ENCODE measurements at places on chromosomes 4 and X.
A peak's percentile ranks its signal among the peaks of the same experiment; 100 is the strongest.

GRCh38 chr4:99945718-99946355 lies 581 bp downstream of the DNAJB14 start:
- DNase-seq = no peak

DNA sequence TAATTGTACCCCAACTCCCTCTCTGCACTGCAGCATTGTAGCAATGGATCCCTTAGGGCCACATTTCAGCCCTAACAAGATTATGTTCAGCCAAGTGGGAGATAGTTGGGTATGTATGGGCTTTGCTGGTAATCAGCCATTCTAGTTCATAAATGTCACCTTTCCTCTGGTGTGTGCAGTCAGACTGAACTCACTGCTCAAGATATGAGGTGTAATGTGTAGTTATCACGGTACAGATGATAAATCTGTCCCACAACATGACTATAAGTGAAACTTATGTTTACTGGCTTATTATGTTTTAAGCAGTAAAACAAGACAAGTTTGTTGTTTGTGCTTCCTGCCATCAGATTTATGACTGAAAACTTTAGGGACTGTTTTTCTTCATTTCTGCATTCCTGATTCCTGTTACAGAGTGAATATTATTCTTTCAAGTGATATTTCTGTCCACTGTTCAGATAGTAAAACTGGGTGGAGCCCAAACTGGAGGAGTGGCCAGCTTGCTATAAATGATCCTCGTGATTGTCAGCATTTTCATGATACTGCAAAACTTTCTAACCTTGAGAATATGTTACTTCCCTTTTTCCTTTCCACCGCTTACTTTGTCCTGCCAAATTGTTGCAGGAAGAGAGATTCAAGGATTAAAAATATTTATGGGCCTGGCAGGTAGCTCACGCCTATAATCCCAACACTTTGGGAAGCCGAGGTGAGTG lies 44.9 kb downstream of the ANAPC4 start:
- DNase-seq = no peak

- peak; percentile 38 for DNase-seq
These were observed 36.9 kb upstream of the ATOH1 start for GRCh38 chr4:93791570-93792195.

DNA sequence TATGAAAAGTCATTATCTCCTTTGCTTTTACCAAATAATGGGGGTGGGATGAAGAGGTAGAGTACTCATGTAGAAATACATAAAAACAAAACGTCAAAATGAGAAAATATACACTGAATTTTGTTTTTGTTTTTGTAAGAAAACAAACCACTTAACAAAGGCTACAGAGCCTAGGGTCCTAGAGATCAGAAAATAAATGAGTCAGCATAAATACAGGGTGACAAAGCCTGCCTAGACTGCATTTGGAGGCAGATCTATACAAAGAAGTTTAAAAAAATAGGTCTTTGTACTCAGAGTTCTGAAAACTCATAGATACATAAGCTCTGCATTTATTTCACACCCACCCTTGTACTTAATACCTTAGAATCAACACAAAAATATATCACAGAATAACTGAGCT lies 52.4 kb downstream of the MTMR8 start:
- DNase-seq = no peak

GRCh38 chr4:47287735-47288134 lies 175.8 kb downstream of the COMMD8 start:
- peak; percentile 27 for DNase-seq

DNA sequence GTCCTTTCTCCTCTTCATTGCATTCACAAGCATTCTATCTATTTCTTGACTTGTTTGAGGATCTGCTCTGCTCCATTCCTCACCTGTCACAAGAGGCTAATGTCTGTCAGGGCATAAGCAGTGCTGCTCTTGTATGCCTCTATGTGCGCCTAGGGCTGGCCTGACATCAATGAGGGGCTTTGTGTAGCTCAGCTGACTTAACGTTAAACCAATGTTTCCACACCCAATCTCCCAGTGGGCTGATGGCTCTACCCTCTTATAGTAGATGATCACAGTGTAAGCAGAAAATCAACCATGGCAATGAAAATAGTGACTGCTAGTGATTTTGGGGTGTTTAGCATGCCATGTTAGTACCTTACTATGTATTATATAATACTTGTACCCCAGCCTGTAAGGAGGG lies 139.0 kb downstream of the UNC5C start:
- DNase-seq = no peak

GRCh38 chr4:86981789-86982188 lies 47.0 kb downstream of the AFF1 start:
- no peak for DNase-seq

- DNase-seq = no peak
These were observed 285.0 kb upstream of the DIPK2B start for GRCh38 chrX:45485719-45486118.

- DNase-seq = no peak
These were observed at the start of gene SLITRK4 for GRCh38 chrX:143635915-143636314. Gene SLITRK4 (minus strand): TSS chrX:143636101. CDS start chrX:143631108, 4,993 bp downstream.

DNA sequence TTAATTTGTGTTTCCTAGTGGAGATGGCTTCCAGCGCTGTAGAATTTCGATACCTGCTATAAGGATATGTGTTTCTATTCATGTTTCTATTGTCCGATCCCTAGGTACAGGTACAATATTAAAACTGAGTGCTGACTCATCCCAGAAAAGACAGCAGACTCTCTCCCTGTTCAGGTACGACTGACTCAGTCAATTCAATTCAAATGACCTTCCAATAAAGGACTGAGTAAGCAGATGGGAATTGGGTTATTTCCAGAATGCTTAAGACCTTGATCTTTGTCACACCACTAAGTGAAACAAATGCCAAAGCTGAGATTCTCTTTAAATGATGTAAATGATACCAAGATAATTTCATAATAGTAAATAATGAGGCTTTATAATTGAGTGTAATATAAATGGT lies 1596.9 kb downstream of the RPA4 start:
- no peak for DNase-seq

- no peak for DNase-seq
These were observed 953.6 kb upstream of the AGA start for GRCh38 chr4:178395798-178396197.

- no peak for DNase-seq
These were observed 690.2 kb downstream of the FAT4 start for GRCh38 chr4:126004941-126005340.

DNA sequence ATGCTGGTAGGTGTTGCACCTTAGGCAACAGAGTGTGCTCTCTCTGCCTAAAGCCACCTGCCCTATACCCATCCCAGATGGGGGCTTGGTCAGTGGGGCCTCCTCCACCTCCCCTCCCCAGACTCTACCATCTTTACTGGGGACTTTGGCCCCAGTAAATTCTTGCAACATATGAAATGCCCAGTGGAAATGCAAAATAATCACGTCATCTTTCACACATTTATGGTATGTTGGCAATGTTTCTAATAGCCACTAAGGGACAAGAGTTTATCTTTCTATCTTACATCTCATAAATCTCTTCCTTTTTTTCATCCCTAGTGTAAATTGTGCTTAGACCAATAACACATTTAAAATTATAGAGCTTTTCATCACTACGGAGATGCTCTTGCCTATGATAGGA lies 103.0 kb upstream of the MAML3 start:
- DNase-seq = no peak

- DNase-seq = no peak
These were observed 1614.6 kb downstream of the PCDH7 start for GRCh38 chr4:32334759-32335158.

GRCh38 chr4:4820261-4820660 lies 39.2 kb upstream of the MSX1 start:
- no peak for DNase-seq

DNA sequence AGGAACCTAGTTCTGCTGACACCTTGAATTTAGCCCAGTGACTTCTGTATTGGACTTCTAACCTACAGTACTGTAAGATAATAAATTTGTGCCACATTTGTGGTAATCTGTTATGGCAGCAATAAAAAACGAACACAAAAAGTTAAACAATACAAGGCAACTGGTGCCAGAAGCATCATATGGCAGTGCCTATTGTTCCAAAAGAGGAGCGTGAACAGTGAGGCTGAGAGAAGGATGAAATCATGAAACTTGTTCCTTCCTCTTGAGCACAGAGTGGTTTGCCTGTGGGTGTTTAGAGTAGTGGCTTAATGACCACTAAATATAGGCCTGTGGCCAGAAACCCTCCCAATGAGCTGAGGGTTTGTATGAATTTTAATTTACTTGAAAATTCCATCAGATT lies 69.7 kb upstream of the PGRMC2 start:
- no peak for DNase-seq

DNA sequence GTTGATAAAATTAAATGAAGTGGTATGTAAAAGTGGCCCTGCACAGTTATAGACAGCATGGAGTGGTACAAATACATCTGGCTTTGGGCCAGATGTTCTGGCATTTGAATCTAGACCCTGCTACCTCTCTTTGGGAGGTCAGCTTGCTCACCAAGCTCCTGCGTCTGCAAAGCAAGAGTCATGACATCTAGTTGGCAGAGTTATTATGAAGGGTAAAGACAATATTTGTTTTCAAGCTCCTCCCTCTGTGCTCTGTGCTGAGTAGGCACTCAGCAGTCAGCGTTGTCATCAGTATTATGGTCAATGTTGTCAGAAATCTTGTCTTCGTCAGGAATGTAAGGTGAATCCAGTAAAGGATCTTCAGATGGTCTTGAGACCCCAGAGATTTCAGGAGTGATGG lies 55.8 kb downstream of the CCNI start:
- DNase-seq = no peak

DNA sequence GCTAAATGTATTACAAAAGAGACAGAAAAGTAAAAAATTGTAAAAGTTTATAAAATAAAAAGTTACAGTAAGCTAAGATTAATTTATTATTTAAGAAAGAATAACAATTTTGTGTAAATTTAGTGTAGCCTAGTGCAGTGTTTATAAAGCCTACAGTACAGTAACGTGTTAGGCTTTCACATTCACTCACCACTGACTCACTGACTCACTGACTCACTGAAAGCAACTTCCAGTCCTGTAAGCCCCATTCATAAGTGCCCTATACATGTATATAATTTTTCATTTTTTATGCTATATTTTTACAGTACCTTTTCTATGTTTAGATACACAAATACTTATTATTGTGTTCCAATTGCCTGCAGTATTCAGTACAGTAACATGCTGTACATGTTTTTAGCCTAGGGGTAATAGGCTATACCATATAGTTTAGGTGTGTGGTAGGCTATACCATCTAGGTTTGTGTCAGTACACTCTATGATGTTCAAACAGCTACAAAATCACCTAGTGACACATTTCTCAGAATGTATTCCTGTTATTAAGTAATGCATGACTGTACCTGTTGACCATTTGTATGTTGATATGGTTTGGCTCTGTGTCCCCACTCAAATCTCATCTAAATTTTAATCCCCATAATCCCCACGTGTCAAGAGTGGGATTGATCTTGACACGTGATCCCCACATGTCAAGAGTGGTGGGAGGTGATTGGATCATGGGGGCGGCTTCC lies 57.9 kb downstream of the CFAP299 start:
- no peak for DNase-seq

DNA sequence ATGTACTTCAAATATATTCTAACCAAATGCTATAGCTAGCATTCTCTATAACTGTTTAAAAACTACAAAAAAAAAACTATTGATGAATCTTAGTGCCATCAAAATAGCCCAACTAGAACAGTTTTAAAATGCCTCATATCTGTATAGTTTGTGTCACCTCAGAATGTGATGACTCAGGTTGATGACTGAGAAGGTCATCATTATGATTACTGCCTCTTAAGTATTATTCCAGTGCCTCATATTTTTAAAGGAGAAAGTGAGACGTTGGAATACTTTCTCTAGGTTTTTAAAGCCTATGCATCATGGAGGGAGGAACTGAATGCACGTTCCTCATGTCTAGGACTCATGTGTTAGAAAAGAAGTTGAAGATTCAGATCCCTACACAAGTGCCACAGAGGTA lies 88.2 kb downstream of the TMA16 start:
- DNase-seq = no peak

DNA sequence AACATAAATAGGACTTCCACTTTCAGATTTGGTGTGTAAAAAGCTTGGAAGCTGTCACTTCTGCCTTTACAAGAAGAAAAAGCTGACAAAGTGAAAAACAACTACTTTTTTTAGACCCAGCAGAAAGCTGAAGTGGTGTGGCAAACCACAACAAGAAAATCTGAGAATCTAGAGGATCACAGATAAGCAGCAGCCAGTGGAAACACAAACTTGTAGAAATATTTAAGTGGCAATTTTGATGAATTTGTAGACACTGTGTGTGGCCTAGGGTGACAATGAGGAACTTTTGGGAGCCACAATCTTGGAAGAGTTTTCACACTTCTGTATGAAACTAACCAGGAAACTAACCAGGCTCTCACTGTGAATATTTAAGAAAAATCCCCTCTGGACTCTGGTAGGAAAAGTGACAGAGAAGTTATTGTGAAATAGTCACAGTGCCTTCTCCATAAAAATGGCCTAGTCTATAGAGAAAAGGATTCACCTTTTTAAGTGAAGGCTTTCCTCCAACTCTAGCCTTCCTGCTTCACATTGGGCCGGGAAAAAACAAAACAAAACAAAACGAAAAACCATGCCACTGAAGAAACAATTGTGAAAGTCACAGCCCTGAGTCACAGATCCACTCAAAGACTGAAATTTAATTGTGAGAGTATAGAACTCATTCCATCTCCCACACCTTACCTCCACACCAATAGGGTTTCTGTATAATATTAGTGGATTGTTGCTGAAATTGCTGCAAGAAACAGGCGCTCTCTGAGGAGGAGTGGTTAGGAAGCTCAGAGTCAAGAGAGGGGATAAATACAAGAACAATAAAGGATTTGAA lies 26.7 kb upstream of the GUCY1A1 start:
- no peak for DNase-seq

GRCh38 chr4:136985683-136986082 lies 546.6 kb downstream of the PCDH18 start:
- DNase-seq = no peak

DNA sequence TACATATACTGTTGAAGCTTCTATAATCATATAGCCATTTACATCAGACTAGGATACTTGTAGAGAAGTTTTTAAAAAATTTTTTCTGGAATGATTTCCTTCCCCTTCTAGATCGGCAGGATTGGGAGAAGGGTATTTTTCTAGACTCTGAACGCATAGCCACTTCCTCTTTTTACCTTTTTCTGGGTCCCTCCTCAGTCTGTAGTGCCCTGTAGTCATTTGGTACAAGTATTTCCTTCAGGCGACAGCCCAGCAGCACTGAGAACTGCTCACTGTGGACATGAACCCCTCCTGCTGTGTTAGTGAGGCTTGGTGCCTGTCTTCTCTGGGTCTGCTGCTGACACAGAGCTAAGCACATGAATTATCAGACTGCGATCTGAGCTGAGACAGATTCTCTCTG lies 255.4 kb downstream of the ARHGAP10 start:
- DNase-seq = no peak

DNA sequence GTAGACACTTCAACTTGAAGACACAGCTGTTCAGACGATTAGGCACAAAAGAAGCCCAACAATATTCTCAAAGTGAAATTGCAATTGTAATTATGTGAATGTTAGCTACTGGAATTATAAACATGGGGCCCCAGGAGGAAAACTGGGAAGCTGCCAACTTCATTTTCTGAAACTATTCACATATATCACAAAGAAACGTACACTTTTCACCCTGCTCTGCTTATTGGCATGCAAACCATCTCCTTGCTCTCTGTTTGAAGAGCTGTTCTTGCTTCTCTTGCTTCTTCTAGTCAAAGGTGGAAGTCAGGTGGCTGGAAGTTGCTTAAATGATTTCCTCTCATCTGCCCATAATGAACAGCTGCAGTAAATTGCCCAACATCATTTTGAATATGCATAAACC lies 320.1 kb downstream of the CFAP299 start:
- no peak for DNase-seq
